ENCODE measurements at places on chromosomes 2 and 18.
A peak's percentile ranks its signal among the peaks of the same experiment; 100 is the strongest.

- no peak for DNase-seq
Measured at GRCh38 chr2:139911160-139911559, 1131.0 kb upstream of the NXPH2 start.

- no peak for DNase-seq
Measured at GRCh38 chr2:146623771-146624170, 1221.1 kb upstream of the ACVR2A start.

GRCh38 chr2:42792583-42793333 lies at the start of gene HAAO:
HAAO (minus strand) TSS chr2:42792583; CDS start chr2:42792536, 47 bp downstream.
- DNase-seq, result peak; percentile 16

GRCh38 chr18:48803951-48804855 lies 146.6 kb downstream of the SMAD7 start:
- no peak for DNase-seq

DNA sequence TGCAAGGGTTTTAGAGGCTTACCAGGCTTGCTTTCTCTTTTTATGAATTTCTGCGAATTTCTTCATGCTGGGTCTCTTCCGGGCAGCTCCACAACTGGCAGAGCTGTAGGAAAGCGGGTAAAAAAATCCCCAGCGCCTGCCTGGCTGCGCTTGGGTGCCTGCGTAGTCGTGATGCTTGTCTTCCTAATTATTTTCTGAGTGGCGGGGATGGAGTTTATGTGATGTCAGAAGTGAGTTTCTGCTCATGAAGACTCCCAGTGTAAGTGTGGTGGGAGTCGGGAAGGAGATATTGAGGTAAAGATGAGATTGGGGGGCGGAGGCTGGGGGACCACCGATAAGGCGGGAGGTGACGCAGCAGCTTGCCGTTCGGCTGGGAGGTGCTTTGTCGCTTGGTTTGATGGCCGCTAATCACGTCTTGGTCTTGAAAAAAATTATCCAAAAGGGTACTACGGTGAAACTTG lies 229.8 kb downstream of the LDLRAD4 start:
- no peak for DNase-seq

DNA sequence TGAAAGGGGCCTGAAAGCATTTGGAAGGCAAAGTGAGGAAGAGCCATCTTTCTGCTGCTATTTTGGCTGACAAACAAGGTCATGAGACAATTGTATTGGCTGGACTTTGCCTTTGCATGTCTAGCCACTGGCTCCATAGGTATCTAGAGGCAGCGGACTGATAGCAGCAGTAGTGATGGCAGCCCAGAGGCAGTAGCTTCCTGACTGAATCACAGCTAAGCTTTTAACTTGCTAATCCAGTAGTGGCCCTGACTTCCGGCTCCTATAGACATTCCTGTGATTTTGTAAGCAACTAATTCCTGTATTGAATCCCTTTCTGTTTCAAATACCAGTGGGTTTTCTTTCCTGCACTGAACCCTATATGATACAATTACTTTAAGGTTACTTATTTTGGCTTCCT lies 69.8 kb upstream of the PDE1A start:
- no peak for DNase-seq

DNA sequence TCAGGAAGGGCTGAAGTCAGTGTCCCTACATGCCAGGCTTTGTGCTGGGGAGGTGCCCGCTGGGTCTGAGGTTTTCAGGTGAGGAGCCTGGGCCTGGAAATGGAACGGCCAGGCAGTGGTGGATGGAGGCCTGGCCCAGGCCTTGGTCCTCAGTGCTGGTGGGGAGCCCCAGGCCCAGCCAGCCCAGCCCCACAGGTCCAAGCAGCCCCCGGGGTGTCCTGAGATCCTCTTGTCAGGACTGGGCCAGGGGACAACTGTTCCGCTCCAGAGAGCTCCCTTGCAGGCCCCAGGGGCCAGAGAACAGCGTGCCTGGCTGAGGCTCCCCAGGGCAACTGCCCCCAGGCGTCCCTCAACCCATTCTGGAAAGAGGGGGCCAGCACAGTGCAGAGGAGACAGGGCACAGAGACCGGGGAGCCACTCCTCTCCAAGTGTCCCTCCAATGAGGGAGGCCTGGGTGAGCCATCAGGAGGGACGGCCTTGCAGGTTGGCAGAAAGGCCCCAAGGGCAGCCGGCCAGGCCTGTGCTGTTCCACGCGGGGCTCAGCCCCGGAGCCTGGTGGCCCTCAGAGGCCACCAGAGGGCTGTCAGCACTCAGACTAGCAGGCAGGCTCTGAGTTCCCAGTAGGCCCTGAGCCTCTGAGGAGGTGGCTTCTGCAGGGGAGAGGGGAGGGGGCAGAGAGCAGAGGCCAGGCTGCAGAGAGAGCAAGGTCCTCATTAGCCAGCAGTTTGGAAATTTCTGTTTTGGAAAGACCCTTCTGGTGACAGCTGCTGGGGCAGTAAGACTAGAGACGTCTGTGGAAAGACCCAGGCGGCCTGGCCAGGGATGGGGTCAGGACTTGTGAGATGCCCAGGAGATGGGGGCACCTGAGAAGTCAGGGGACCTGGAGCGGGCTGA lies 29.4 kb upstream of the SNED1 start:
- no peak for DNase-seq

GRCh38 chr2:43311276-43311675 lies 84.9 kb upstream of the ZFP36L2 start:
- no peak for DNase-seq

DNA sequence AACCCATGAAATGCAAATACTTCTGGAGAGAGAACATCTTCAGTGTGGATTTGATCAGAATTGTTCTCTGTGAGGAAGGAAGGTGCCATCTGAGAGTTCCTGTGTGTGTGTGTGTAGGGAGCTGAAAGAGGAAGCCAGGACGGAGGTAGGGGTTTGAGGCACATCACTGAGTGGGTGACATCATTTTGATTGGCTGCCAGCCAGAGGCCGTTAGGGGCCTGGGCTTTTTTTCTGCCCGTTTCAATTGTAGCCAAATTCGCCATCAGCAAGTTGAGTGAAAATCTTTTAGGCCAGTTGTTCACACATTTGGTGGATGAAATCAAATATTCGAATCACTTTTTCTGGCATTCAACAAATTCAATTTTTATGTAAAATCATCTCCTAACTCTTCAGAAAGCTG lies 48.9 kb downstream of the TSN start:
- no peak for DNase-seq

DNA sequence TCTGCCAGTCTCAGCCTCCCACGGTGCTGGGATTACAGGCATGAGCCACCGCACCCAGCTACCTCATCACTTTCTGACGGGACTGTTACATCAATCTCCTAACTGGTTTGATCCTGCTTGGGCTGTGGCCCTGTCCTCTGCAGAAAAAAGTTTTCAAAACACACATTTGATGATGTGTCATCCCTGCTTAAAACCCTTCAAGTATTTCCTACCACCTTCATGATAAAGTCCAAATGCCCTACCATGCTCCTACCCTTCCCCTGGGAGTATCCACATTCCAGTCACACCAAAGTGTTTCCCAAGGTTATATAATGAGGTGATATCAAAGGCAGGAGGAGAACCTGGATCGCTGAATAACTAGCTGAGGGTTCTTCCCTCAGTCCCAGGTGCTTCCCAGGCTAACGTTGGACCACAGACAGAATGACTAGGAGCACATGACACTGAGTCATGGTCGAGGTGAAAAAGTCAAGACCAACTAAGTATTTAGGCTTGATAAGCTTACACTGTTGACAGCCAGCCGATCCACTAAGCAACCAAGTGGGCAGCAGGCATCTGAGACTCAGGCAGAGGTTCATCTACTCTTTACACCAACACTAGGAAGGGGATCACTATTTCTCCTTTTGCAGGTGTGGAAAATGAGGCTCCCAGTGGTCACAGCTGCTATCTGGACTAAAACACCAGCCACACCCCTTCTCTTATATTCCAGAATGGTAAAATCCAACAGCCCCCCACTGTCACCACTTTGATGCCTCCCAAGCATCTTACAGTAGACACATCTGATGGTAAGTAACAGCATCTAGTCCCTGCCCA lies 31.8 kb downstream of the CYRIA start:
- no peak for DNase-seq

- DNase-seq, result no peak
Measured at GRCh38 chr2:232308986-232309385, 69.6 kb upstream of the ALPP start.

GRCh38 chr2:188848887-188849435 lies 125.2 kb upstream of the COL3A1 start:
- DNase-seq, result no peak

- no peak for DNase-seq
Measured at GRCh38 chr18:77223221-77223639, 26.4 kb upstream of the GALR1 start.

GRCh38 chr2:83536556-83536955 lies 922.5 kb downstream of the SUCLG1 start:
- DNase-seq, result no peak

GRCh38 chr2:26074676-26075075 lies 40.8 kb downstream of the RAB10 start:
- DNase-seq, result no peak

DNA sequence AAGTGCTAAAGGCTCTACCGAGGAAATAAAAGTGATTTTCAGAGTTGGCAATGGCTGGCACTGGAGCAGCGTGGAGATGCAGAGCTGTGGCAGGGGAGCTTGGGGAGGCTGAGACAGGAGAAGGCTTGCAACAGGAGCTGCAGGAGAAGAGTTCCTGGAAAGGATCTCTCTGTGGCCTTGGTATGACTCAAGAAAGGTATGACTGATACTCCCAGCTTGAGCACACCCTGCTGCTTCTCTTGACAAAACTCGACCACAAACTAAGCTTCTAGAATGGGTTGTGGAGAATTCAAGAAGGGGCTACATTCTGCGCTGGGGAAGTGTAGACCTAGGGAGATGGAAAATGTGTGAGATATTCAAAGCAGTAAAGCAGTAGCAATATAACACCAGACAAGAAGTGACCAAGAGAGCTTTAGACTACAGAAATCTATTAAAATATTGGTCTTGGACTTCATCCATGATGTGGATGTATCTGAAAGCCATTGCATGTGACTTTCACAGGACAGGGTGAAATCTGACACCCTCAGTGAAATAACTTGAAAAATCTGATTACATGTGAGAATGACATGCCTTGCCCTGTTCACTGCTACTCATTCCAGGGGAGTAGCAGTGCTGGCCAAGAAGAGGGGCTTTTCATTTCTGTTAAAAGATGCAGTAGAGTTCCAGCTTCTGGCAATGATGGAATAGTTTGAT lies 41.5 kb downstream of the SUCLG1 start:
- no peak for DNase-seq

GRCh38 chr2:163659224-163659623 lies 76.6 kb downstream of the FIGN start:
- no peak for DNase-seq

DNA sequence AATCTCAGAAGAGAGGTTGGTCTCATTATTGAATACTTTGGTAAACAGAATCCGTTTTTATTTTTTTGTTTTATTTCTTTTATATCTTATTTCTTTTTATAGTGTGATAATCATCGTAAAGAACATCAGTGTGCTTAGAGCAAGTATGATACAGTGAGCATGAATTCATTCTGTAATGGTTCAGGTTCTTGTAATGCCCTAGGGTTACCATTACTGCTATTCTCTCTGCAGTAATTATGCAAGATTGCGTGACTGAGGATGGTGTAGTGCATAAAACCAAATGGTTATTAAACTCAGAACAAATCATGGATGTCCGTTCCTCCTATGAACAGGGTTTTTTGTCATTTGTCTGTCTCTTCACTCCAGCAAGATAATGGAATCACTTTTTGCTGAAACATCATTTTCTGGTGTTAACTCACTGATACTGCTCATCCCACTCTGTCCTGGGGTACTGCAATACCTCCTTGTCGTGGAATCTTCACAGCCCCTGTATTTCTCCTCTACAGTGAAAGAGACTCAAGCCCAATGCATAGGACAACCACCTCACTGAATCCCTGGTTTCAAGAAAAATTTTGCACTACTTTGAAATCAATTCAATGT lies 274.8 kb upstream of the ST6GAL2 start:
- no peak for DNase-seq

GRCh38 chr2:29249666-29250253 lies 134.5 kb downstream of the CLIP4 start:
- no peak for DNase-seq

DNA sequence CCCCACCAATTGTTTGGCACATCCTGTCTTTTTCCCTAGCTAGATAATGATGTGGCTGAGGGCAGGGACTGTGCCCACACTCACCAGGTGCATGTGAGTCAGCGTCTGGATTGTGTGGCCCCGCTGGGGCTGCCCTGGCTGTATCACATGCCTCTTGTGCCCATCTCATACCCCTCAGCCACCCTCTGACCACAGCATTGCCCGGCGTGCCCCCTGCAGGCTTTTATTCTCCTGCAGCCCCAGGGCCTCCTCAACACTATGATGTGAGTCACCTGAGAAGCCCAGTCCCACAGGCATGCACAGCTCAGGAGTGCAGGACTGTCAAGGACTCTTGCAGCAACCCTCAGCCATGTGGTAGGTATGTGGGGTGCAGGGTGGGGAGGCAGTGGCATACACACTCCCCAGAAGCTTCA lies 14.8 kb upstream of the STEAP3 start:
- no peak for DNase-seq

GRCh38 chr2:55136138-55136541 lies 85.9 kb upstream of the RTN4 start:
- no peak for DNase-seq

DNA sequence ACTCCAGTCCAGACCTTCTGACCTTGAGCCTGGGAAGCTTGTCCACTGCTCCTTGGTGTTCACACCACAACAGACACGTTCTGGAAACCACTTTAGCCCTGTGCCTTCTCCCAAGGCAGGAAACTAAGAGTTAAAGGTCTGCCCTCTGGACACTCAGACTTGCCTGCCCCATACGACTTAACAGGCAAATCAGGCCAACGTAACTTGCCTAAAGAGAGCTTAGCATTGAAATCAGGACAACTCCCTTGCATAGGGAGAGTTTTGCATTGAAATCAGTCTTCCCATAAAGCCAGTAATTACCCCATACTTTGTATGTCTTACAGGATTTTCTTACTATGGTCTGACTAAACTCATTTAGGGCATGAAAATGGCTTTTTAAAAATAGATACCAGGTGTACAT lies 18.5 kb downstream of the NFE2L2 start:
- no peak for DNase-seq

GRCh38 chr2:180077295-180077906 lies 70.3 kb upstream of the CWC22 start:
- DNase-seq, result no peak

DNA sequence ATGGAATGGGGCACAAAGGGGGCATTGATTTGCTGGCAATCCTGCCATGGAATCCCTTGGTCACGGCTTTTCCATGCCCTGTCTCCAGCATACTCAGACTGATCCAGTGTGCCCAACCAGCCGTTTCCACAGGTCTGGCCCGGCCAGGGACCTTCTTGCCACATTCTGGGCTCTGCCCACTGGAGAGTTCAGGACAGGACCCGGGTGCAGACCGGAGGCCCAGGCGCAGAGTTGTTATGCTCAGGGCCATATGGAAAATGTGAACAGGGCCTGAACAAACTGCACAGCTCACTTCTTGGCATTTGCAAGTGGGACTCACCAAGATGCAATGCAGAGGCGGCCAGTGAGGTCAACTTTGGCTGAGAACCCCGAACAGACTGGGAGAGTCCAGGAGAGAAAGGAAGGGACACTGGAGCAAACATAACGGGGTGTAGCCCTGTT lies 15.6 kb upstream of the ASAP2 start:
- DNase-seq, result no peak

DNA sequence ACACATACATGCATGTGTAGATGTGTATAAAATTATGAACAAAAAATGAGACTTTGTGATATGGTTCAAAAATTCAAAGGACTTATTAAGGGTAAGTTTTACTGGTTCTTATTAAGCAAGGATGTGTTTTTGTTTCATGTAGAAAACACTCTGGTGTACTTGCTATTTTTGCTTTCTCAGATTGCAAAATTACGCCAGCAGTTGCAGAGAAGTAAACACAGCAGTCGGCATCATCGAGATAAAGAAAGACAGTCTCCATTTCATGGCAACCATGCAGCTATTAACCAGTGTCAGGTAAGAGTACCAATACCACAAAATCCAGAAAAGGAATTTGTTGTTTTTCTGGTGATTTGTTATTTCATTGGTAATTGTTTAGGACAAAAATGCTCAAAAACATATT lies 91.3 kb downstream of the FAM117B start:
- no peak for DNase-seq
